ENCODE measurements at places on chromosomes 16 and 17.
A peak's percentile ranks its signal among the peaks of the same experiment; 100 is the strongest.

DNA sequence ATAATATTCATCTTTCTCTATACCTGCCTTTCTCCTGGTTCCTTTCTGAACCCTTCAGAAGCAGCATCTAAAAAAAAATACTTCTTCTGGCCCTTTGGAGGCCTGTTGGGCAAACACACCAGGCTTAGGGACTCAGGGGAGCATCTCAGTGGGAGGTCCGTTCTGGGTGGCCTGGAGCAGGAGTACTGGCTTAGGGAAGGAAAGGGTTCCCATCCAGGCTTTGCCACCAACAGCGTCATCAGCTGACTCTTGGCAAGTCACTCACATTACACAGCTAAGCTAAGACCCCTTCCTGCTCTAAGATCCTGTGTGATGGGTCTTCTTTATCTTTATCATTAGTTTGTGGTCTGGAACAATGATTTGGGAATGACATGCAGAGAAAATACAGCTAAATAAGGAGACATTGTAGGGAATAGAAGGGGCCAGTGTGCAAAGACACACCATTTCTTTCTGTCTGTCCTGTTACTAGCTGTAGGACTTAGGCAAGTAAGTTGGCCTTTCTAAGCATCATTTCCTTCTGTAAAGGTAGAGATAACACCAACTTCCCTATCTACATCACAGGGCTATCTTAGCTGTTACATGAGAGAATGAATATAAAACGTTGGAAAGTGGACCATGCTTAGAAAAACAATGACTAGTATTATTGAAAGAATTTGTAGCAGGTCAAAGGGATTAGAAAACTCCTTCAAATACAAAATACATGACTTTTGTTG is 9.9 kb downstream of the PCTP start:
- no peak for DNase-seq

- no peak for DNase-seq
Measured at GRCh38 chr17:30117675-30118081, 1.1 kb downstream of the NSRP1 start.

DNA sequence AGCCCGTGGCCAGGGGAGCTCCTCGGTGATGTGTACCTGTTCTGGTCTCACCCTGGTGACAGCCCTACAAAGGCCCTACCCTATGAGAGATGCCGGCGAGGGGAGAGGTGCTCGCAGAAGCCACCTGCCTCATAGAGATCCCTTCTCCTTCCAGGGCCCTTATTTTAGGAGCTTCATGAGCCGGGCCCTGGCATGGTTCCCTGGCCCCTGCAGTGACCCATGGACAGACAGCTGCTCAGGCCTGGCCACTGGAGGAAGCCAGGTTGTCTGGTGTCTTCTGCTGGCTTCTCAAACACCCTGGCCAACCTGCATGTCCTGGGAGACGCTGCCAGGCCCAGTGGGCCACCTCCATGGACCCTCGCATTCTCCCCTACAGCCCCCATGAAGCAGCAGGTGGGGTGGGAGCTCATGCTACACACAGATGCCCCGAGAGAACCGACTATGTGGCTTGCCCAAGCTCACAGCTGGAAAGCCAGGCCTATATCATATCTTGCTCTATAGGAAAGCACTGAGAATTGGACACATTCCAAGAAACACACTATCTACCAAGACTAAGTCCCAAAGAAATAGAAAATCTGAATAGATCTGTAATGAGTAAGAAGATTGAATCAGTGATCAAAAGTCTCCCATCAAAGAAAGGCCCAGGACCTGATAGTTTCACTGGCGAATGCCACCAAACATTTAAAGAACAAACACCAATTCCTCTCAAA is 7.2 kb upstream of the AATK start:
- no peak for DNase-seq

DNA sequence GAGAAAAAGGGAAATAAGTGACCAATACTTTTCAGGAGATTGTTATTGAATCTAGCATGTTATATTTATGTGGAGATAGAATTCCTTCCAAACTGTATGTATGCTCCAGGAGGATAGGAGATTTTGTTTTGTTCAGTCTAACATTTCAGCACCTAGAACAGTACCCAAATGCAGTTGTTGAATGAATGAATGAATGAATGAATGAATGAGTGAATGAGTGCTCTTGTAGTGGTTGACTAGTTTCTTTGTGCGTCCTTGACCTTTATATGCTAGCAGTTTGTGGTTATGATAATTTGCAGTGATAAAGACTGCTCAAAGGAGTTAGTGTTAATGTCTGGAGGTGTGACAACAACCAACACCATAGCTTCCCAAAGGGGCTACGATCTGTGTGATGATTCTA is 663.5 kb upstream of the GOT2 start:
- no peak for DNase-seq

DNA sequence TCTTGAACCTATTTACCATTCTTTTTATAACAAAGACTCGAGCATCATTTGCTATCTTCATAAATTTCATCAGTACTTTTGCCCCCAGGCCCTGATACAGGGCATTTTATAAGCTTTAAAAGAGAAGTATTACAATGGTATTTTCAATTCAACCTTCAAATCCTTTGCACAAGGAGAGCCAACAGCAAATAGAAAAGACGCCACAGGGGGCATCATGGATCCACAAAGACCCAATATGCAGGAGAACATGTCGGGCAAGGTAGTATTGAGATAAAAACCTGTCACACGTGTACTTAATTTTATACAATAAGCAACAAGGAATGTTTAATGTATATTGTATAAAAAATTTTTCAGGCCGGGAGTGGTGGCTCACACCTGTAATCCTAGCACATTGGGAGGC is 10.2 kb downstream of the MAP3K14 start:
- DNase-seq = no peak

DNA sequence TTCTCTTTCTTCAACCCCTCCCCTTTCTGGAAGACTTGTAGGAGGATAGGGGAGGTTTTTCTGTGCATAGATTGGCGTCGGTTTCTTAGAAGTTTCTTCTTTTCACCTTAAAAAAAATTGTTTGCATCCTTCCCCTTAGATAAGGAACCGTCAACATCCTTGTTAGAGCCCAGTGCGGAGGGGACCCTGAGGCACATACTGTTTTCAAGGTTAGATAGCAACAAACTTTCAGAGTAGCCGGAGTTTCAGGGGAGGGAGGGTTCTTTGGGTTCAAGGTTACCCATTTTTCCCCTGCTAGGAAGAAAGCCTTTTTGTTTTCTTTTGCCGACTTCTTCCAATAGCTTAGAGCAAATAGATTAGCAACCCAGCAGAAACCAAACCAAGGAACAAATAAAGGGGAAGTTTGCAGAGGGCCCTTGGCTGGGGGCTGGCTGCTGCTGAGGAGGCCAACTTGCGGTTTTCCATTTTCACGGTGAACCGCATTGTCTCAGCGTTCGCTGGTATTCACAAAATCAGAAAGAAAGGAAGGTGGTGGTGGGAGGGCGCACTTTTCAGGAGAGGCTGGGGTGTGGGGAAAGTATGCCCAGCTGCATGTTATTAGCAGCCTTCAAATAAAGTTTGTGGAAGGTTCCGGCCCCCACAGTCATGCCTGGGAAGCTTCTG is 28.8 kb downstream of the MSI2 start:
- no peak for DNase-seq

GRCh38 chr16:715477-716199 is 720 bp downstream of the METRN start:
- peak; percentile 47 for DNase-seq

GRCh38 chr16:30748634-30749445 is 615 bp downstream of the PHKG2 start:
- DNase-seq = peak; percentile 69

GRCh38 chr16:23152386-23153178 is 3.3 kb upstream of the USP31 start:
- no peak for DNase-seq

DNA sequence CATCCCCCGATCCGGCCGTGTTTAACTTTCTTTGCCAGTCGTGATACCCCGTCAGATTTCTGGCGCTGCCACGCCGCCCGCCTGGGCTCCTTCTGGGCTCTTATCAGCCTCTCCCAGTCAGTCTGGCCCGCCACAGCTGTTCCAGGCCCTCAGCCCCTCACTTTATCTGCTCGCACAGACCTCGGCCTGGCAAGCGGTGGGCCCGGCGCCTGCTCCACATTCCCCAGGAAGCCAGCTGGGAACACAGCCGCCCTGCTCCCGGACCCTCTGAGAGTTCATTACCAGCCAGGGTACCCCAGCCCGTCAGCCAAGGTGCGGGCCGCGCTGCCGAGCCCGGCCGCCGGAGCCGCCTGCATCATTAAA is 157.5 kb downstream of the ZNF423 start:
- DNase-seq = no peak

- peak; percentile 97 for DNase-seq
Measured at GRCh38 chr17:3888343-3889171, 4.3 kb downstream of the CAMKK1 start.

DNA sequence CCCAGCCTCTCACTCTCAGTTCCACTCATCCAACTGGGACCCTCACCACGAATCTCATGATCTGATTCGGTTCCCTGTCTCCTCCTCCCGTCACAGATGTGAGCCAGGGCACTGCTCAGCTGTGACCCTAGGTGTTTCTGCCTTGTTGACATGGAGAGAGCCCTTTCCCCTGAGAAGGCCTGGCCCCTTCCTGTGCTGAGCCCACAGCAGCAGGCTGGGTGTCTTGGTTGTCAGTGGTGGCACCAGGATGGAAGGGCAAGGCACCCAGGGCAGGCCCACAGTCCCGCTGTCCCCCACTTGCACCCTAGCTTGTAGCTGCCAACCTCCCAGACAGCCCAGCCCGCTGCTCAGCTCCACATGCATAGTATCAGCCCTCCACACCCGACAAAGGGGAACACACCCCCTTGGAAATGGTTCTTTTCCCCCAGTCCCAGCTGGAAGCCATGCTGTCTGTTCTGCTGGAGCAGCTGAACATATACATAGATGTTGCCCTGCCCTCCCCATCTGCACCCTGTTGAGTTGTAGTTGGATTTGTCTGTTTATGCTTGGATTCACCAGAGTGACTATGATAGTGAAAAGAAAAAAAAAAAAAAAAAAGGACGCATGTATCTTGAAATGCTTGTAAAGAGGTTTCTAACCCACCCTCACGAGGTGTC is 26.6 kb downstream of the STH start:
- DNase-seq = no peak

DNA sequence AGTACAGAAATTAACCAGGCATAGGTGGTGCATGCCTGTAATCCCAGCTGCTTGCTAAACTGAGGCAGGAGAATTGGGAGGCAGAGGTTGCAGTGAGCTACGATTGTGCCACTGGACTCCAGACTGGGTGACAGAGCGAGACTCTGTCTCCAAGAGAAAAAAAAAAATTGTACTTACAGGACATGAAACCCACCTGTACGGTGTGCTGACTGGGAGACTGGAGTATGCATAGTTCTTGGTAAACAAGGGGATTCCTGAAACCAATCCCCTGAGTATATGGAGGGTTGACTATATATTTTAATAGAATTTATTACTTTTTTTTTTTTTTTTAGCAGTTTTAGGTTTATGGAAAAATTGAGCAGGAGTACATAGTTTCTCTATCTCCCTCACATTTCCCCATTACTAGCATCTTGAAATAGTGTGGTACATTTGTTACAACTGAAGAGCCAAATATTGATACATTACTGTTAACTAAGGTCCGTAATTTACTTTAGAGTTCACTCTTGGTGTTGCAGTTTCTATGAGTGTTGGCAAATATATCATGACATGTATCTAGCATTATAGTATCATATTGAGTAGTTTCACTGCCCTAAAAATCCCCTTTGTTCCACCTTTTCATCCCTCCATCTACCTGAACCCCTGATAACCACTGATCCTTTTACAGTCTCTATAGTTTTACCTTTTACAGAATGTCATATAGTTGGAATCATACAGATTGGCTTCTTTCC is 19.3 kb downstream of the TENT4B start:
- DNase-seq = no peak

DNA sequence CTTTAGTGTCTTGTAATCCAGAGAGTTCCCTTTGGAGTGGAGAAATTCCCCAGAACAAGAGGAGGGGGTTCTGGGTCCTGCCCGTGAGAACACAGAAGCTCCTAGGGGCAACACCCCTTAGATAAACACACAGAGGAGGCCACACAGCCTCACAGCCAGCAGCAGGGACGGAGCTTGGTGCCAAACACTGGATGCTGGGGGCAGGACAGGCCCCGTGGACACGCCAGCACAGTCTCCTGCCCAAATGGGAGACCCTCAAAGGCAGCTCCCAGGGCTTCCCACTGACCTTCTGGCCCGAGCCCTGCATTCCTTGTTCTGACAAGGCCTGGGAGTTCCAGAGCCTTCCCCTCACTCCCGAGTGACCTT is 31.8 kb upstream of the JPH3 start:
- DNase-seq = no peak

DNA sequence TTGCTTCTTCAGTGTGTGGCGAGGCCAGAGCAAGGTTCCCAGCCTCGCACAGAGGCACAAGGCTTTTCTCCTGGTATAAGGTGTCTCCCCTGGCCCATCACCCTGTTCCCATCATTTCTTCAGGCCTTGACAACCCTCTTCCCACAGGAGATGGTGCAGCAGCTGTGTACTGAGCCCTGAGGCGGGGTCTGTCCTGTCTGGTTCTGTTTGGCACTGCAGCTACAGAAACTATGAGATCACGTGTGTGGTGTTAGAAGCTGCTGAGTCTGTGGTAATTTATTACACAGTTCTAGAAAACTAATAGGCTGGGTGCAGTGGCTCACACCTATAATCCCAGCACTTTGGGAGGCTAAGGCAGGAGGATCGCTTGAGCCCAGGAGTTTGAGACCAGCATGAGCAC is 7.2 kb downstream of the PLA2G15 start:
- DNase-seq = no peak

GRCh38 chr17:65115839-65116238 is 21.3 kb upstream of the RGS9 start:
- no peak for DNase-seq

DNA sequence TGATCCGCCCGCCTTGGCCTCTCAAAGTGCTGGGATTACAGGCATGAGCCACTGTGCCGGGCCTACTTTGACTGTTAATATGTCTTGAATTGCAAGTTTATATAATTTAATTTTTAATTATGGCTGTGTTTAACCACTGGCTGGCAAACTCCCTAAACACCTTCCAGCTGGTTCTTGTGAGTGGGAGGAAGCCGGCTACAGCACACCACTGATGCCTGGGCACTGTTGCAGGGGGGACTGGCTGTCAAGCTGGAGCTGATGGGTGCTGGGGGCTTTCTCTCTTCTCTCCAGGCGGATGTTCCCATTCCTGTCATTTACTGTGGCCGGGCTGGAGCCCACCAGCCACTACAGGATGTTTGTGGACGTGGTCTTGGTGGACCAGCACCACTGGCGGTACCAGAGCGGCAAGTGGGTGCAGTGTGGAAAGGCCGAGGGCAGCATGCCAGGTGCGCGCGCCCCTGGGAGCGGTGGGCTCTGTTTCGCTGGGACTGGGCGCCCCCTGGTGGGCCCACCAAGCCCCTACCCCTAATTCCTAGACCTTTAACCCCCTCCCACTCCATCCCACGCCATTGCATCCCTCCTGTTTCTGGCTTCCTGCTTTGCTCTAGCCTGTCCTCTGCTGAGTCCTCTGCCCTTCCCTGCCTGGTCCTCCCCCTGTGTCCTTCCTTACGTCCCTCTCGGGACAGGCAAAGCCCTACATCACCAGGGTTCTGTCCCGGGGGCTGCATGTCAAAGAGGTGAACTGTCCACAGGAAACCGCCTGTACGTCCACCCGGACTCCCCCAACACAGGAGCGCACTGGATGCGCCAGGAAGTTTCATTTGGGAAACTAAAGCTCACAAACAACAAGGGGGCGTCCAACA is 9.5 kb downstream of the TBX21 start:
- no peak for DNase-seq

Measured in GM03348 (cell line).